ENCODE measurements at places on chromosomes 12 and 14.

DNA sequence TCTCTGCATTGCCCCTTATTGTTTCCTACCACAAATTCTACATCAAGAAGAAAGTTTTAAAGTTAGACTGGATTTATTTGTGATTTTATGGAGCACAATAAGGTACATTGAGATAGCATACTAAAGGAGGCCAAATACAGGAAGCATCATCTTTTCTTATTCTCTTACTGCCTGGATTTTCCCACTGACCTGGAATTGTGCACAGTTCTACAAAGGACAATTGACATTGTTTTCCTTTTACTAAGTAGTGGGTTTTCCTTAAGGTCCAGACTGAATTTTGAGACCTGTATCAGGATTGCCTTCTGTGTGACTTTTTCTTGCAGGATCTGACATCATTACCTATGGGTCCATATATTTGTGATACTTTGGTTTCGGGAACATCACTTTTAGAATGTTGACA lies 18.8 kb upstream of the ZNF140 start:
- no peak for DNase-seq

GRCh38 chr12:31203261-31203660 lies 122.7 kb downstream of the SINHCAF start:
- DNase-seq: no peak

DNA sequence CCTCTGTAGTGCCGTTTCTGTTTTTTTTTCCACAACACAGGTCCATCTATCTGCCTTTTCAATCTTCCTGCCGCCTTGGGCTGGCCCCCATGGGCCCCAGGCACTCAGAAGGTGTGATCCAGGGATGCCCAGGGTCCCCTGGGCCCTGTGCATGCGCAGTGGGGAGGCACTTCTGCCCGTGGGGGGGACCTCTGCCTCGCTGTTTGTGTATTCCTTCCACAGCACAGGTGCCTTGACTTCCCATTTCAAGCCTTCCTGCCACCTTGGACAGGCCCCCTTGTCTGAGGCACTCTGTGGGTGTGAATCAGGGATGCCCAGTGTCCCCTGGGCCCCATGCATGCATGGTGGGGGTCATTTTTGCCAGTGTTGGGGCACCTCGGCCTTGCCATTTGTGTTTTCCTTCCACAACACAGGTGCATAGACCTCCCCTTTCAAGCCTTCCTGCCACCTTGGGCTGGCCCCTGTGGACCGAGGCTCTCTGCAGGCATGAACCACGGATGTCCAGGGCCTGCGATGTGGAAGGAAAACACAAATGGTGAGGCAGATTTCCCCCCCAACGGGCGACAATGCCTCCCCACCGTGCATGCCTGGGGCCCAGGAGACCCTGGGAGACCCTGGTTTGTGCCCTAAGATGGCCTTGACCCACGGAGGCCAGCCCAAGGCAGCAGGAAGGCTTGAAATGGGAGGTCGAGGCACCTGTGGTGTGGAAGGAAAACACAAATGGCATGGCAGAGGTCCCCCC lies 366.5 kb downstream of the ALG10 start:
- DNase-seq: no peak

DNA sequence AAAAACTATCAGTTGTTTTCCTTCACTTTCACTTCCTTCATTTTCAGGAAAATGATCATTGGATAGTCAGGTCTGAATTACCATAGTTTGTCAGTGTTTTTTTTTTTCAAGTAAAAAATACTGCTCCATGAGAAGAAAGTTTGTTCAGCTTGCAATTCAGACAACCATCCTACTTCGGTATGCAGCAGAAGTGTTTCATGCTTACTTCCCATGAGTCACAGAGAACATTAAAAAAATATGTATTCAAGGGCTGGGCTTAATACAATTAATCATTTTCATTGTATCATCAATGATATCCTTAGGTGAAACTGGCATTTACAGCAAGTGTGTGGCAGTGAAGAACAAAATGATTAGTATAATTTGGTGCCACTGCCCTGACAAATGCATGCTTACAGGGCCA lies 21.6 kb downstream of the PYM1 start:
- DNase-seq: no peak

GRCh38 chr14:101604228-101604934 lies 43.1 kb downstream of the DIO3 start:
- DNase-seq: no peak

All from ovary (tissue), 10 donors.